ENCODE measurements at places on chromosomes 11 and 22.

- no peak for DNase-seq
These were observed 16.9 kb upstream of the SIK2 start for GRCh38 chr11:111585371-111585770.

DNA sequence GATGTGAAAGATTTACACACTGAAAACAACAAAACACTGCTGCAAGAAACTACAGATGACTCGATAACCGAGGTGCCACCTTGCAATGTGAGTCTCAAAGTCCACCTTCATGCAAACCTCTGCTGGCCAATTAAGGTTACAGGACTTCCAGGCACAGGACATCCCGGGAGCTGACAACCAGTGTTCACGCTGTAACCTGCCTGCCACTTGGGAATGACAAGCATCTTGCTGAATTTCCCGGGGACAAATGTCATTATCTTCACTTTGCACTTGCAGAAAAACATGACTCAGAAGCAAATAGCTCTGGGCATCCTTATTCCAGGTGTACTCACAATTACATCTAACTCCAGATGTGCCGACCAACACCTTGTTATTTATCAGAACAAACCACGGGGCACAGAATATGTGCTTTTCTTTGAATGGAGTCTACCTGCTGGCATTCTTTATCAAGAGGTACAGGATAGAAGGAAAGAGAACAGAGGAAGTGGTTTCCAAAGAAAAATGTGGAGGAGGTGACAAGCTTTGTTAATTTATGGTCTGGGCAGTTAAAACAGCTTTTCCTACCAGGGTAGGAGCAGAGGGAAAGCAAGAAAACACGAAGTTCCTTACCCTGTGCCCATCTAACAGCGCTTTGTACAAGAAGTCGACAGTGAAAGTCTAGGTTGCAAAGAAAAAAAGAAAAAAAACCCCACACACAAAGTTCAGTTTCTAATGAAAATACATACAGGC, 72.3 kb downstream of the SHANK2 start:
- DNase-seq: no peak

DNA sequence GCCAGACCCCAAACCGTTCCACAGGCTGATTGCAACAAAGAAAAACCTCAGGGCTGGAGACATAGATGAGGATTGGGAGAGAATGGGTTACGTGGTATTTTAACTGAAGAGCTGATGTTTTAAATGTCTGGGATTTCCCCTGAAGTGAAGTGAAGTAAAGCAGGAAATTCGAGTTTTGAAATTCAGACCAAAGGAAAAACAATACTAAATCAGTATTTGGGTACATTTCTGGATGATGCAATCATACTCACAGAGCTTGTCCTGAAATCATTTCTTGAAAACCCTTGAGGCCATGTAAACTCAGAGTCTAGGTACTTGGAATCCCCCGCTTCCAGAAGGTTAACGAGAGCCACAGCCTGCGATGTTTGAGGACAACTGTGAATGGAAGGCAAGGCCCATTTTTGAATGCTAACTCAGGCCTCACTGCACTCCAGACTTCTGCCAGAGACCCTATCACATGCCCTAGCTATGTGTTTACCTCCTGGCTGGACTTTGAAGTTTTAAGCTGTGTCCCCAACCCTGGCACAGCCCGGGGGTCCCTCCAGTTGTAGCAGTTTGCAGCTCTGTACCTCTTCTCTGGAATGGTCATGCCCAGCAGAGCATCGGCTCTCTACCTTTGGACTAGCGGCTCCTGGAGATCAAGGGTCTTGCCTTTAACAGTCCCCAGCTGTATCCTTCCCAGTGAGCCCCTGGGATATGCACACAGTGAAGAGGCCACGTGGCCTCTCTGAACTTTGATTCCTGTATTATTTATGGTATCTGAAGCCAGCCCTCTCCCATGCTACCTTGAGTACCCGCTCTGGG, 5.4 kb upstream of the FTH1 start:
- no peak for DNase-seq

- no peak for DNase-seq
These were observed 90.1 kb downstream of the KIF18A start for GRCh38 chr11:28017816-28018215.

- DNase-seq: peak; percentile 47
These were observed 84.1 kb downstream of the PDE2A start for GRCh38 chr11:72589802-72590761.

DNA sequence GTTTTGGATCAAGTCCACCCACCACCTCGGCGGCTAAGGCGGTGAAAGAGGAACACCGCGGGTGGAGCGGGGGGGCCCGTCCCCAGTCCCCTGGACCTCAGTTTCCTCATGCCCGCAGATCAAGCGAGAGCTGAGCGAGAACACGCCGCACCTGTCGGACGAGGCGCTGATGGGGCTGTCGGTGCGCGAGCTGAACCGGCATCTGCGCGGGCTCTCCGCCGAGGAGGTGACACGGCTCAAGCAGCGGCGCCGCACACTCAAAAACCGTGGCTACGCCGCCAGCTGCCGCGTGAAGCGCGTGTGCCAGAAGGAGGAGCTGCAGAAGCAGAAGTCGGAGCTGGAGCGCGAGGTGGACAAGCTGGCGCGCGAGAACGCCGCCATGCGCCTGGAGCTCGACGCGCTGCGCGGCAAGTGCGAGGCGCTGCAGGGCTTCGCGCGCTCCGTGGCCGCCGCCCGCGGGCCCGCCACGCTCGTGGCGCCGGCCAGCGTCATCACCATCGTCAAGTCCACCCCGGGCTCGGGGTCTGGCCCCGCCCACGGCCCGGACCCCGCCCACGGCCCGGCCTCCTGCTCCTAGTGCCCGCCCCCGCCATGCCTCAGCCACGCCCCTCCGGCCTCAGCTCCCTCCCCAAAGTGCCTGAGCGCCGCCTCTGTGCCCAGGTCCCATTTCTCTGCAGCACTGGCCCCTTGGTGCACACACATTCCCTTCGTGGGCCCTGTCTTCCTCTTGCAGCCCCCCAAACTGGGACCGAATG, 12.7 kb downstream of the MAFF start:
- DNase-seq: no peak

GRCh38 chr11:107442715-107443215, 14.9 kb downstream of the CWF19L2 start:
- DNase-seq: no peak

GRCh38 chr11:102920118-102920684, 35.3 kb downstream of the MMP13 start:
- DNase-seq: no peak

DNA sequence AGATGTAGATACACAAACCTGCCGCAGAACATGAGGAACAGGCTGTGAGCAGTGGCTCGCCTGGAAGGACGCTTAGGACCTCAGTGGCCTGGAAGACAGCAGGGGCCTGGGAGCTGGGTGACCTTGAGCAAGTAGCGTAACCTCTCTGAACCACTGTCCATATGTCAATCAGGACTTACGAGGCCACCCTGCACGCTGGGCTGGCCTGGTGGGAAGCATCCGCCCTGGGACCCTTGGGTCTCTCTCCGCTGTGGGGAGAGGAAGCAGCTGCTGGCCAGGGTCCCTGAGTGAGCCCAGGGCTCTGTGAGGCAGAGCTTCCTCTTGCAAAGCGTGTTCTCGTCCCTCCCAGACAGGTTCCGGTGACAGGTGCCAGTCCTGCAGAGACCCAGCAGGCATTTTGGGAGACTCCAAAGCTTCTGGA, 14.0 kb upstream of the EHD1 start:
- no peak for DNase-seq

DNA sequence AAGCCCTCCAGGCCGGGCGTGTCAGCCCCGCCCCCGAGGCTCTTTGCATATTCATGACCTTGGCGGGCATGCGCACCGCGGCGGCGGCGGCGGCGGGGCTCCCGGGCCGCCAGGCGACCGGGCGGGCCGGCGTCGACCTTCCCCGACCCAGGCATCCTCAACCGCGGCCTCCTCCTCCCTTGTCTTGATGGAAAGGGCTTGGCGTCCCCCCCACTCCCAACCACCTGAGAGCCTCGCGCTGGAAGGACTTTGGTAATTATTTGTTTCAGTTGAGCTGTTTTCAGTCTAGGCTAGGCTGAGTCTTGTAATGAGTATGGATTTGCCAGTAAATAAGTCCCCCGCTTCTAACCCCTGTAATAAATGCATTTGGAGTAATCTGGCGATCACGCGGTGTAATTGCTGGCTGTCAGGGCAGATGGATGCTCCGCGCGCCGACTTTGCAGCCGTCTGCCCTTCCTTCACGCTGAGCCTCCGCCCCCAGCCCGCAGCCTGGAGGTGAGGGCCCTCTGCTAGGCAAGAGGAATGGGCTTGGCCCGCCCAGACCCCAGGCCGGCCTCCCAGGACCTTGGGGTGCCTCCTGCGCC, 25.2 kb downstream of the FLRT1 start:
- no peak for DNase-seq

DNA sequence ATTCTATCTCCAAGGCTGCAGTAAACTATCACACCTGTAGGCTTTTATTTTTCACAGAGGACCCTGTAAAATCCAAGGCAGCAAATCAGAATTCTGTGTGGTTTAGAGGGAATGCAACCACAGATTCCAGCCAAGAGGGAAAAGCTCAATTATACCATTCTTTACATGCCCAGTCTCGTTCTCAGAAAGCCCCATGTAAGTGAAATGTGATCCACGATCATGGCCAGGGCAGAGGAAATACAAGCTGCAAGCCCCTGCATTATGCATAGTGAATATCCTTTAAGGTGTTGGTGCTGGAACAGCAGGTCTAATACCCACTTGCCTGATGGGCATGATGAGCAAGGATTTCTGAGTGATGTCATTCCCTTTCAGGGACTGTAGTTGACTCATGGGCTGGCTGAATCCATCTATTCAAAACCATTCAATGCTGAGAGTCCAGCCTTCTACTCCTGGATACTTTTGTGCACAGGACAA, 198.7 kb upstream of the MTMR2 start:
- no peak for DNase-seq

- no peak for DNase-seq
These were observed 1.8 kb downstream of the ARHGAP1 start for GRCh38 chr11:46698597-46698996.

GRCh38 chr11:111795334-111795985, 29.3 kb upstream of the PPP2R1B start:
- DNase-seq: no peak

DNA sequence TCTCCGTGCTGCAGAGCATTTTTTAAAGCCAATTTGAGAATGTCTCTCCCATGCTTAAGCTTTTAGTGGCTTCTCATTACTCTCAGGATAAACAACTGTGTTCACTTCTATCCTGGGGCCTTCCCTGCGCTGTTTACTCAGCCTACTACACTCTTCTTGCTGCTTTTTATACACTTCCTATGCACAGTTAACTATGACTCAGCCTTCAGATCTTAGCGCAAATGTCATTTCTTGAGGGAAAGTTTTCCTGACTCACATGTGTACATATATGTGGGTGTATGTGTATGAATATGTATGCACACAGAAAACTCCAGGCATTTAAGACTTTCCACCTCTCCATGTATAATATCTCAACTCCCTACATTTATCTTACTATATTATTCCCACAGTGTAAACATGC, 9.8 kb downstream of the THAP12 start:
- no peak for DNase-seq

DNA sequence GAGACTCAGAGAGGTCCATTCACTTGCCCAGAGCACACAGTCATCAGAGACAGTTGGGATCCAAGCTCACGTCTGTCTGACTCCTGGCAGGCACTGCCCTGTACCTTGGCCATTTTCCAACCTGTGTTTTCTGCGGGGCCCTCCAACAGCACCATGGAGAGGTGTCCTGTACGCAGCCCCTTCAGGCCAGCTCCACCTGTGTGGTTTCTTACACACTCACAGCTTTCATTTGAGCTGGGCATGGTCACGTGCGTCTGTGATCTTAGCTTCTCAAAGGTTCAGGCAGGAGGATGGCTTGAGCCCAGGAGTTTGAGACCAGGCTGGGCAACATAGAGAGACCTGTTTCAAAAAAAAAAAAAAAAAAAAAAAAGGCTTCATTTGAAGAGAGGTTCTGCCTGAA, 24.4 kb downstream of the TOM1 start:
- DNase-seq: no peak

DNA sequence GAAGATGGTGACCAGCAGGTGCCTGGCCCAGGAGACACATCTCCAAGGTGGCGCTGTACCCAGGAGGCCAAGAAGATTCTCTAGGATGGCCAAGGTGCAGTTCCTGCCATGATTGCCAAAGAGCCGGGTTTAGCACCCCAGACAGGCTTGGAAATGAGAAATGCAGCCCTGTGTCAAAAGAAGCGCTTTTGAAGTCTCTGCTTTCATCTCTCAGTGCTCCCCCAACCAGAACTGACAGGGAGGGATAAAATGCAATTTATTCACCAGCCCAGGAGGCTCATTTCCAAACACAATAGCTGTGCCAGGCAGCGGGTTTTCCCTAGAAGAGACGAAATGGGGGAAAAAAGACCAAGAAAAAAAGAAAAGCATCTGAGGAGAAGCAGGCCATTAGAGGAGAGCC, 195.9 kb upstream of the NCAM1 start:
- DNase-seq: no peak

DNA sequence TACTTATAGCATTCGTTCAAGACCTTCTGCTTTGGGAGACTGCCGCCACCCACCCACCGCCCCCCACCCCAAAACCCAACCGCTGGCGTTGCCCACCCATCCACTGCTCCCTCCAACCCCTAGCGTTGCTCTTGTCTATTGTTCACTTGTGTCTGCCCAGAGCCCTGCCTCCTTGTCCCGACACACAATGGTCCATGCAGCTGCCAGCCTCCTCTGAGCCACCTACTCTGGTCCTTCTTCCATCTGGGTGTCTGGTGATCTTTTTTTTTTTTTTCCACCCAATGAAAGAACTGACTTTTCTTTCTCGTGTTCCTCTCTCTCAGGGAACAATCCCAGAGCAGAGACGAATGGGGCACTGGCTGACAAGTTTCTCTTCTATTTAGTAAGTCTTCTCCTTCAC, 256.0 kb upstream of the SESN3 start:
- DNase-seq: no peak

DNA sequence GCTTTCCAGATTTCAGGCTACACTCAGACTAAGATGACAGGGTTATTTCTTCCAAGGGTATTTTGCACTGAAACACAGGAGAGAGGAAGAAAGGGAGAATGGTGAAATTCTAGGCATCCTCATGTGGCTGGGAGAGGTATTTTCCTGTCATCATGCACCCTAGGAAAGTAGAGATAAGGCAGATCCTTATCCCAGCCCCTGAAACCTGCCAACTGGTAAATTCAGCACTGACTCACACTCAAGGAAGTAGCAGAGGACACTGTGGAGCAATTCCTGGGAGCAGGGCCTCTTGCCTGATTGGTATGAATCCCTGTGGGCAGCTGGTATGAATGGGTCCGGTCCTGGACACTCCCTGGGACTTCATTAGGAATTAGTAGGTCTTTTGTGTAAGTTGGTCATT, 37.6 kb upstream of the SLC5A1 start:
- DNase-seq: no peak

- no peak for DNase-seq
These were observed 1130.0 kb downstream of the DLG2 start for GRCh38 chr11:84497181-84497580.

DNA sequence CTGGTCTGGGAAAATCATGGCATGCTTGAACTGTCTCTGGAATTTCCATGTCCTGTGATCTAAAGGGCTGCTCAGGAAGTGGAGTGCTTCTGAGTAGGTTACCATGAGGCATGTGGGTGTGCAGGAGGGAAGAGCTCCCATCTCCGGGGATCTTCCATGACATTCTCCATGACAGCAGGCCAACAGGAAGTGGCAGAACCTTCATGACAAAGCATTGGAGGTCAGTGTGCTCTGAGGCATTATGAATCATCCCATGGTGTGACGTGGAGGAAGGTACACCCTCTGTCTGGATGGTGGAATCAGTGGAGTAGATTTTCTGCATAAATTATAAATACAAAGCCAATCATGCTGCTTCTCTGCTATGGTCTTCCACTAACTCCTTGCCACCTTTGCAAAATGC, 139.6 kb upstream of the E2F8 start:
- DNase-seq: no peak

- no peak for DNase-seq
These were observed 118.4 kb downstream of the KIAA1671 start for GRCh38 chr22:25070956-25071355.

- no peak for DNase-seq
These were observed 109.3 kb downstream of the APIP start for GRCh38 chr11:34806875-34807274.
